Fibroblast of skin of abdomen (primary cell): ENCODE measurements at places on chromosomes 12 and 14.

DNA sequence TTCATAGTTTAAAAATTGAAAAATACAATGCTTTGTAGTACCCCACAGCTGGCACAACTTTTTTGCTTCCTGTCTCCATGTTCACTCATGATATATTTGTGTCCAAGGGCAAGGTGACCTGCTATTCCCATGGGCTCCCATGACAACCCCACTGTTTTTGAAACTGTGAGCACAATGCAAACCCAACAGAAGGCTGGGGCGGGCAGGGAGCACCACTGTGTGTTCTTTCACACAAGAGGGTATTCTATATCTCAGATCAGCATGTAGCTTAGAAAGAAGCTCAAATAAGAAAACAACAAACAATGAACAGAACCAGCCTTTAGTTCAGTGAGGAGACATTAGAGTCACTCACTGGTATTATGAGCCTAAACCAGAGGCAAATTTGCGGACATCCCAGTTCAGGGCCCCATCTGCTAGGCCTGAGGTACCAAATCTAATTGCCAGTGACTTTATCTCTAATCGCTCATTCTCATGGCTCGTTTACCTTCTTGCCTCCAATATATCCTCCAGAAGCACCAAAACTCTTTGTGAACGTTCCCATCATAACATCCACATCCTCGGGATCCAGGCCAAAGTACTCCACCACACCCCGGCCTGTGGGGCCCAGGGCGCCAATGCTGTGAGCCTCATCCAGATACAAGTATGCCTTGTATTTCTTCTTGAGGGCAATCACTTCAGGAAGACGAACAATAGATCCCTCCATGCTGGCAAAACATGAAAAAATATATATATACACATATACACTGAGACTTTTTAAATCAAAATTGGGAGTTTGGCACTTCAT lies 56.4 kb upstream of the ISM2 start:
- no peak for DNase-seq

- DNase-seq = no peak
These were observed 14.2 kb downstream of the PLEKHH1 start for GRCh38 chr14:67547224-67547780.

GRCh38 chr14:89033756-89034155 lies 209.3 kb downstream of the TTC8 start:
- no peak for DNase-seq

DNA sequence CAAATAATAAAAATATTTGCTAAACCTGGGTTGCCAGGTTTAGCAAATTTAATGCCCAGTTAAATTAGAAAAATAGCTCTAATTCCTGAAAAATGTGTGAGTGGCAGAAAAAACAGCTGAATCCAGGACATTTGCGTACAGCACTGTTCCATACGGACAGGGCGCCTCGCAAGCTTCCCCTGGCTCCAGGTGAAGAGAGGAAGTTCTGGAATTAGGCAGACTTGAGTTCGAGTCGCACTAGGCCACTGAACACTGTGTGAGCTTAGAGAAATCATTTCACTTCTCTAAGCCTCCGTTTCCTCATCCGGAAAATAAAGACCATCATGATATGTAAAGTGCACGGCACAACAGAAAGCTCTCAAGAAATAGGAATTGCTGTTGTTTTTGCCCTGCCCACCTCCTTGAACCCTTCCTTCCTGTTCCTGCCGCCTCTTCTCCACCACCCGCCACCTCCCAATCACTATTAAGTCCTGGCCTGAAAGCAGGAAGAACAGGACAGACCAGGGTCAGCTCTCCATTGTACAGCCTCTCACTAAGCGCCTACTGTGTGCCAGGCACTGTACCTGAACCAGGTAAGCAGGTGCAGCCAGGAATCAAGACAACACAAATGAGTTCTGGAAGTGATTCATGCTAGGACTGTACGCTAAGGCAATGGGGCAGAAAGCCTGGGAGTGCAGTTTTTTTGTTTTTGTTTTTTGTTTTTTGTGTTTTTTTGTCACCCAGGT lies 763 bp upstream of the PHETA1 start:
- no peak for DNase-seq

DNA sequence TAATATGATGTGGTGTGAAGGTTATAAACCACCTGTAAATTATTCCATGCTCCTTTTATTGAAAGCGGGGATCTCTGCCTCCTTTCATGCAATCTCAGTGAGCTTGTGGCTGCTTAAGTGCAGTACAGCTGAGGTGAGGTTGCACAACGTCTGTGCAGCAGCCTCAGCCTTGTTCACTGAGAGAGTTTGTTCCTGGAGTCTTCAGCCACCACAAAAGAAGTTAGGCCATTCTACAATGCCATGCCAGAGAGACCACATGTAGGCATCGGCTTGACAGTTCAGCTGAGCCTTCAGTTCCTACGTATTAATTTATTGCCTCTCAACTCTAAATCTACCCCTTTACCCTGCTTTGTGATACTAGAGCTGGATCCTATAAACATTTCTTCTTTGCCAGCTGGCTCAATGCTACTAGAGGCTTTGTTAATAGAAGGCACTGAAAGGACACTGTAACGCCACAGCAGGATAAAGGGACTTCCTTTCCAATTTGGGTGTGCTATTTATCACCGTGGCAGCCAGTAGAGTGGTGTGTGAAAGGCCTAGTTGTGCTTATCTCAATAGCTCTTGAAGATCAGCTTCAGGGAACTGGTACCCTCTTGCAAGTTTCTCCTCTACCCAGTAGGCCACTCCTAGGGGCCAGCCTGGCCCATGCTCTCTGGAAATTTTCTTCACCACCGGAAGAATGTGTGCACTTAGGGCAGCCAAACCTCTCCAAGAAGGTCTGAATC lies 337.7 kb downstream of the IPO8 start:
- no peak for DNase-seq

GRCh38 chr12:89429528-89429927 lies 77.2 kb upstream of the DUSP6 start:
- DNase-seq = no peak

- DNase-seq = no peak
These were observed 414.3 kb downstream of the TMEM121 start for GRCh38 chr14:105940534-105941225.

GRCh38 chr12:84996759-84997158 lies 39.3 kb downstream of the TSPAN19 start:
- no peak for DNase-seq
